A549 treated with dexamethasone at 1 μM for 4 hours (cell line): ENCODE measurements at places on chromosomes 1 and 21. TPM values are rescaled to one million over a fixed set of nuclear protein-coding genes. Genes with fewer than 3 reads are reported as not detected.

The ETV3 gene
- total RNA-seq: 10.6 to 13.5 TPM (median 12.9 TPM) in 5 replicates

The MMEL1 gene
- 0.08 TPM in 1 of 5 replicates, not detected in the others for total RNA-seq

The OR2L5 gene
- total RNA-seq: not detected in 5 replicates

The KCNE2 gene
- total RNA-seq: not detected in 5 replicates

The TNFRSF14 gene
- total RNA-seq: 0.11 to 0.37 TPM (median 0.22 TPM) in 4 of 5 replicates, not detected in the other

The PLA2G2D gene
- total RNA-seq: 0.05 TPM in 1 of 5 replicates, not detected in the others

The LCE1F gene
- not detected in 5 replicates for total RNA-seq

The EXO1 gene
- total RNA-seq: 21.8 to 28.5 TPM (median 25.3 TPM) in 5 replicates

The LCK gene
- 0.07 to 0.11 TPM (median 0.09 TPM) in 3 of 5 replicates, not detected in the others for total RNA-seq

The PLA2G2F gene
- not detected in 5 replicates for total RNA-seq

The DIP2A gene
- 7.3 to 13.2 TPM (median 12.1 TPM) in 5 replicates for total RNA-seq

The FMO1 gene
- not detected in 5 replicates for total RNA-seq

The CD247 gene
- 0.54 to 0.87 TPM (median 0.61 TPM) in 5 replicates for total RNA-seq

The UBE2U gene
- not detected in 5 replicates for total RNA-seq

The ANKRD35 gene
- 0.04 to 0.07 TPM (median 0.06 TPM) in 5 replicates for total RNA-seq
